ENCODE measurements at places on chromosomes 5 and 9. TPM values are rescaled to one million over a fixed set of nuclear protein-coding genes. Genes with fewer than 3 reads are reported as not detected.

DNA sequence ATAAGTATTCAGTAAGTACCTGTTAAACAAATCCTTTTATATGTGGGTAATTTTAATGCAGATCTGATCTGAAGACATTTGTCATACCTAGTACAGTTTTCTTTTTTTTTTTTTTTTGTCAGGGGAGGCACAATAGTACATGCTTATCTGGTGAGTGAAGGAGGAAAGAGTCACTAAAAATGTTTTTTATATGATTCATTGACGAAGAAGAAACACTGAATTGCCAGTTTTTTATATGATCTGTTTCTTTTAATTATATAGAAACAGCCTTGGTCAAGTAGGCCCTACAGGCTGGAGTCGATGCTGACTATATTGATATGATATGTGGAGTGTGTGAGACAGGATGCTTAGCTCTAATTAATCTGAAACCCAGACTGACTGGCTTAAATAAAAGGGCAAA is 315.2 kb downstream of the PSAT1 start:
- DNase-seq, result no peak

DNA sequence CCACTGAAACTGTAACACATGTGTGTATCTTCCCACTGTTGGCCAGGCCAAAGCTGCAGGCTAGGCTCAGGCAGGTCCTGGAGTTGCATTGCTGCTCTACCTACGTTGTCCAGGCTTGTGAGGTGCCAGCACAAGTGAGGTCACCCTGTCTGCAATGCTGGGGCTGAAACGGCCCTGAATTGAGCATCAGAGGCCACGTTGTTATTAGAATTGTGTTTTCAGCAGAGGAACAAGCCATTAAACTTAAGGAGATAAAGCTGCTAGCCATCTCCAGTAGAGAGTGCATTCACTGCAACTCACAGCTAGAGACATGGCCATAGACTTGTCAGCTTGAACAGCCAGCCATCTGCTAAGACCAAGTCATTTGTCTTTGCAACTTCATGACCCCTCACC is 191.8 kb downstream of the SEMA6A start:
- DNase-seq, result no peak

GRCh38 chr9:125540497-125540896 is 166.5 kb downstream of the MAPKAP1 start:
- no peak for DNase-seq

The GADD45G gene
- 88.5 TPM for total RNA-seq

DNA sequence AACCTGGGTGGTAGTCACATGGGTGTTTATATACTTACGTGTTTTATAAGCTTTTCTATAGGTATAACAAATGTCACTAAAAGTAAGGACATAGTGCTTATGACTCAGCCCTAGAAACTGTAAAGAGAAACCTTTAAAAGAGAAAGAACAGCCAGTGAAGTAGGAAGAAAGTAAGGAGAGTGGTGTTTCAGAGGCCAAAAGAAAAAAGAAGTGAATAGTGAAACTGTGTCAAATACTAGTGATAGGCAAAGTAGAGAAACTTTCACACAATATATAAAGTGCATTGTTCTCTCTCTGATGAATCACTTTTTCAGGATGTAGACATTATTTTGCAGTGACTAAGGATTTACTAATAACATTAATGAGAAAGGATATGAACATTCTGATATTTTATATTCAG is 74.2 kb upstream of the SUSD1 start:
- DNase-seq, result no peak

DNA sequence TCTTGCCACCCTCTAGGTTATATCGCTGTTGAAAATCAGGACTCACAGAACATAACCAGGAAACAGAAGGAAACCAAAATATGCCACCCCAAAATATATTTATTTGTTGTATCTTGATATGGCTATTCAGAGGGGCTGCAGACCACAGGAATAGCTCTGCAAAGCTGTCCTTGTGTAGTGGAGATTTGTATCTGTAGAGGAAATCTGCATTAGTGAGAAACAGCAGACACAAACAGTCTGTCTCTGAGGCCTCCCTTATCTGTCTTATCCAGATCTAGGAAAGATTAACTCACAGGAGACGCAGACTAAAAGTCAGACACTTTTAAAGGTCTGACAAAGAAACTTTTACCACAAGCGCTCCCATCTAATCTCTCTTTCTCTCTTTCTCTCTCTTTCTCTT is 54.1 kb upstream of the CEMIP2 start:
- no peak for DNase-seq

- DNase-seq, result no peak
These were observed 777 bp downstream of the GPSM1 start for GRCh38 chr9:136328011-136328621.
